ENCODE measurements at places on chromosomes 6 and 20. TPM values are rescaled to one million over a fixed set of nuclear protein-coding genes. Genes with fewer than 3 reads are reported as not detected.

DNA sequence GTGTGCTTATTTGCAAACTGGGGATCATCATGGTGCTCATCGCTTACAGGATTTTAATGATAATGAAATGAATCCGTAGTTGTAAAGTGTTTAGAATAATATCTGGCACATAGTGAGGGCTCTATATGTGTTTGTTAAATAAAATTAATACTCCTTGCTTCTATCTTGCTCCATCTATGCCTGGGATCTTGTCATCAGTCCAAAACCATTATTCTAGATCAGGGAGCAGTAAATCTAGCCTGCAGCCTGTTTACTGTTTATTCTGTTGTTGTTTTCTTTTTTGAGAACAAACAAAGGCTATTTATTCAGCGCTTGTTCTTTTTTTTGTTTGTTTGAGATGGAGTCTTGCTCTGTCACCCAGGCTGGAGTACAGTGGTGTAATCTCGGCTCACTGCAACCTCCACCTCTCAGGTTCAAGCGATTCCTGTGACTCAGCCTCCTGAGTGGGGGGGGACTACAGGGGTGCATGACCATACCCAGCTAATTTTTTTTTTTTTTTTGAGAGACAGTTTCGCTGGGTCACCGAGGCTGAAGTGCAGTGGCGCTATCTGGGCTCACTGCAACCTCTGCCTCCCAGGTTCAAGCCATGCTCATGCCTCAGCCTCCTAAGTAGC is 8.1 kb downstream of the ACOT8 start:
- DNase-seq, result no peak

GRCh38 chr6:2542858-2543218 is 207.9 kb downstream of the MYLK4 start:
- peak; percentile 65 for DNase-seq

GRCh38 chr6:68975816-68976215 is 340.7 kb downstream of the ADGRB3 start:
- no peak for DNase-seq

DNA sequence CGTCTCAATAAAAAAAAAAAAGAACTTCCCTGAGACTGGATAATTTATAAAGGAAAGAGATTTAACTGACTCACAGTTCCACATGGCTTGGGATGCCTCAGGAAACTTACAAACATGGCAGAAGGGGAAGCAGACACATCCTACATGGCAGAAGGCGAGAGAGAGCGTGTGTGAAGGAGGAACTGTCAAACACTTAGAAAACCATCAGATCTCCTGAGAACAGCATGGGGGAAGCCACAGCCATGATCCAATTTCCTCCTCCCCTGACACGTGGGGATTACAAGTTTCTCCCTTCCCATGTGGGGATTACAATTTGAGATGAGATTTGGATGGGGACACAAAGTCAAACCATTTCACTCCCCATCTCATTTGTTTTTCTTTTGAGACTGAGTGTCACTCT is 46.6 kb upstream of the TFAP2C start:
- no peak for DNase-seq

Gene PKIB
- total RNA-seq, result 18.6 TPM

Gene NMBR
- total RNA-seq, result not detected

- no peak for DNase-seq
Measured at GRCh38 chr6:32943864-32944649, 3.2 kb upstream of the HLA-DMB start.

DNA sequence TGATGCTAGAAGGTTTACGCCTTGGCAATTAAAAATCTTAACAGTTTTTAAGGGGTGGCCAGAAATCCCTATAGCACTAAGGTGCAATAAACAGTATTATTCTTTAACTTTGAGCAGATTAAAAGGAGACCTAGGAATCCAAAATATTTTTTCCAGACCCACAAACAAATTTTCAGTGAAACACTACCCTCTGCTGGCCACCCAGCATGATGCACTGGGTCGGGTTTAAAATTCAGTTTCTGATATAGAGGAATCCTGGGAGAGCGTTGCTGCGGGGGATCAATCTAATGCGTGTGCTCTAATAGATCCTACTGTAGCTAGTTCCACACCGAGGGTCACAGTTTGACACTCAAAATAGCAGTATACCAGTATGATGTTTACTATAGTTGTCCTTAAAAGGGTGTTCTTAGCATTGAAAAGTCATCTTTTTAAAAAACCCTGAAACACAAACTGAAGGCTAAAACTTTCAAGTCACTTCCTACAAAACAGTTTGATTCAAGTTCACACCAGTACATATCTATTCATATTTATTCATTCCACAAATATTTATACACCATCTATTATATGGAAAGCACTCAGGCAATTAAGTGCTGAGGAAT is 10.2 kb downstream of the UBE3D start:
- peak; percentile 38 for DNase-seq

Gene PAX1
- not detected for total RNA-seq

GRCh38 chr20:17931513-17931912 is 37.1 kb downstream of the SNX5 start:
- no peak for DNase-seq

Gene GJA10
- not detected for total RNA-seq

- DNase-seq, result no peak
Measured at GRCh38 chr6:89110284-89110683, 7.6 kb downstream of the SRSF12 start.

GRCh38 chr6:157220485-157220884 is 102.8 kb downstream of the TMEM242 start:
- no peak for DNase-seq

Gene NRSN1
- total RNA-seq, result not detected

DNA sequence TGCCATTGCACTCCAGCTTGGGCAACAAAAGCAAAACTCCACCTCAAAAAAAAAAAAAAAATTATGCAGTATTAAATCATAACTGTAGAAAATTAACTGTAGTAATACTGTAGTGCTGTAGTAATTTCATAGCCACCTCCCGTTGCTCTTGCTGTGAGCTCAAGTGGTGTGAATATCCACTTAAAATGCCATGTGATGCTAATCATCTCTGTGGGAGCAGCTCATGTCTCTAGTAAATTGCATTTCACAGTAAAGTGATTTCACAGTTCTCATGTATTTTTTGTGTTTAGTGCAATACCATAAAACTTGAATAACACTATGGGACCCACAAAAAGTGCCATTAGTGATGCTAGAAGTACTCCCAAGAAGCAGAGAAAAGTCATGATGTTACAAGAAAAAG is 14.4 kb upstream of the FAM217A start:
- no peak for DNase-seq

Gene KCNQ2
- total RNA-seq, result 0.25 TPM

Gene SASH1
- 41.7 TPM for total RNA-seq

Gene MAFB
- total RNA-seq, result 0.88 TPM

DNA sequence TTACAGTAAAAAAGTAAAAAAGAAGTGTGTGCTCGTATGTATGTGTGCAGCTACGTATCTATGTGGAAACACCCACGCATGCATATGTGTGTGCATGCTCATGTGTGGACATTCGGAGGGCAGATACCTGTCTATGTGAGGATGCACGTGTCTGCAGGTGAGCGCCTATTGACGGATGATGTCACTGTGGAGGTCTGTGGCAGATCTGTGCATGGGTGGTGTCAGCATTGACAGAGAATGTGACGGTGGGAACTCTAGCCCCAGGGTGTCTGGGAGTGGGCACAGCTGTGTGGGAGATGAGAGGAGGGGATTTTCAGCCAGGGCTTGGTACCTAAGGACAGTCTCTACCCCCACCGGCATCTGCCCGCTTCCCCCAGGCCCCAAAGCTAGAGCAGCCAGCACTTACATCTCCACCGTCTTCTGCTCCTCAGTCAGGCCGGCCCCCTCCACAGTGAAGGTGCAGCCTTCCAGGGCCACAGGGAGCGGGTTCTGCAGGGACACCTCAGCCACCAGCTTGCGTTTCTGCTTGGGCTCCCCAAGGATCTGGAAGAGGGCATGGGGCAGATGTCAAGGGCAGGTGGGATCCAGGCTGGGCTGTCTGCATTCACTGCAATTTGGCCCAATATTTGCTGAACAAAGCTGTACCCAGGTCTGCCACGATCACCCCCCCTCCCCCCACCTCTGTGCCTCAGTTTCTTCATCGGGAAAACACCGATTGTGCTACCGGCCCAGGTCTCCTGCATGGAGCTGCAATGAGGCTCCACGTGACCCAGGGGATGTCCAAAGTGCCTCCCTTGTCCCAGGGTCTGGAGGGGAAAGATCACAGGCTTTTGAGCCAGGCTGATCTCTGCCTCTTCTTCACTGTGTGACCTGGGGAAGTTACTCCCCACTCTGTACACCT is 34.1 kb downstream of the TGM2 start:
- peak; percentile 42 for DNase-seq

GRCh38 chr6:16844183-16844582 is 82.9 kb upstream of the ATXN1 start:
- no peak for DNase-seq

GRCh38 chr6:127618729-127619128 is 41.8 kb downstream of the C6orf58 start:
- DNase-seq, result no peak

DNA sequence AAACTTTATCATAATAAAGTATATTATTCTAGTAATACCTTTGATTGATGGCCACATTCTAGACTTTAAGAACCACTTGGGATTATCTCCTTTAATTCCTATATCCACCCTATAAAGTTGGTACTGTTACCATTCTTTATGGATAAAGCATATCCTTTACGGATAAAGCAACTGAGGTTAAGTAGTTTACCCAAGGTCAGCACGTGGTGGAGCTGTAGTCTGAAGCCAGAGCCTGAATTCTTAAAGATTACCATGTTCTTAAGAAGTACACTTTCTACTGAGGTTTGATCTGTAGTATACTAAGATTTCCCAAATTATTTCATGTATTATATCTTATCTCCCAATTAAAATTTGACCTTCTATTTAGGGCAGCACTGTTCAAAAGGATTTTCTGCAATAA is 3.0 kb upstream of the NCOA7 start:
- no peak for DNase-seq

Gene CLIC5
- total RNA-seq, result 15.1 TPM

DNA sequence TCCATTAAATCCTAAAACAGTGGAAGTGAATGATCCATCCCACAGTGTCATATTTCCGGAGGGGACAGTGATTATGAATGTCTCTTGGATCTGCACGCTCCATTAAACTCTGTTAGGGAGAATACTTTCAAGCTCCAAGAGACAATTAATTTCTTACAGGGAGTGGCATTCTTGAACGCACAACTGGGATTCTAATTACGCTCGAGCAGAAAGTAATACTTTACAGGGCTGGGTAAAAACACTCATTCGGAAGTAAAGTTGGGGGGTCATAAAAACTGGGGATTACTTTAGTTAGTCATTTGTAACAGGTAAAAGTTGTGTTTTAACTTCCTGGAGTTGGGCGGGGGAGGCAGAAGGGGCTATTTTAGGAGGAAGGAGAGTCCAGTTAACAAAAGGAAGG is 151.8 kb downstream of the ZFP64 start:
- DNase-seq, result no peak

DNA sequence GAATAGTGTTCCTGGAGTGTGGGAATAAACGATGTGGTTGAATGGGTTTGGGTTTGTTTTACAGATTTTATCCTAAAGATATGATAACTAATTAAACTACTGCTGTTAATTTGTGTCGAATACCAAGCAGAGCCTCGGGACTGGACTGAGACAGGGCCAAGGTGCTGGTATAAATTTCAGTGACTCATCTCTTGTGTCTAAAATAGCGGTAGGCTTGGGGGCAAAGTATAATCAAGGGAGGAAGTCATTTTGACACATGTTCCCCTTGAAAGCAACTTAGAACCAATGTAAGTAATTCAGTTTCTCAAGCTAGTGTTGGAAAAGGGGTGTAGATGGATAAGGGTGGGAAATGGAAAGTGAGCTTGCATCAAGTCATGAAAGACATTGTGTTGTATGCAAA is 108.4 kb downstream of the PLCB4 start:
- DNase-seq, result no peak

- DNase-seq, result peak; percentile 66
Measured at GRCh38 chr20:19976595-19977372, 40.4 kb upstream of the NAA20 start.

Gene BEND6
- total RNA-seq, result not detected

Gene TTLL9
- total RNA-seq, result not detected

Gene PACSIN1
- total RNA-seq, result 3.4 TPM

DNA sequence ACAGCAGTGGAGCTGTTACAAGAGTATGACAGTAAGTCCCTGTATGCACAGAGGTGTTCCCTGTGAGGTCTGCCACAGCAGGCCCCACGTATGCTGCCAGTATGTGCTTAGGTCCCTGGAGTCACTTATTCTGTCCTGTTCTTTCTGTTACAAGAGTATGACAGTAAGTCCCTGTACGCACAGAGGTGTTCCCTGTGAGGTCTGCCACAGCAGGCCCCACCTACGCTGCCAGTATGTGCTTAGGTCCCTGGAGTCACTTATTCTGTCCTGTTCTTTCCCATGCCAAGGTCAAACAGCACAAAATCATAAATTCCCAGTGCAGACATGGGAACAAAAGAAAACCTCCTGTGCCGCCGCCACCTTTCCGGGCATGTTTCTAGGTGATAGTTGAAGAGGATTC is 192.2 kb downstream of the SASH1 start:
- no peak for DNase-seq

- no peak for DNase-seq
Measured at GRCh38 chr6:37062424-37062823, 57.0 kb downstream of the FGD2 start.

DNA sequence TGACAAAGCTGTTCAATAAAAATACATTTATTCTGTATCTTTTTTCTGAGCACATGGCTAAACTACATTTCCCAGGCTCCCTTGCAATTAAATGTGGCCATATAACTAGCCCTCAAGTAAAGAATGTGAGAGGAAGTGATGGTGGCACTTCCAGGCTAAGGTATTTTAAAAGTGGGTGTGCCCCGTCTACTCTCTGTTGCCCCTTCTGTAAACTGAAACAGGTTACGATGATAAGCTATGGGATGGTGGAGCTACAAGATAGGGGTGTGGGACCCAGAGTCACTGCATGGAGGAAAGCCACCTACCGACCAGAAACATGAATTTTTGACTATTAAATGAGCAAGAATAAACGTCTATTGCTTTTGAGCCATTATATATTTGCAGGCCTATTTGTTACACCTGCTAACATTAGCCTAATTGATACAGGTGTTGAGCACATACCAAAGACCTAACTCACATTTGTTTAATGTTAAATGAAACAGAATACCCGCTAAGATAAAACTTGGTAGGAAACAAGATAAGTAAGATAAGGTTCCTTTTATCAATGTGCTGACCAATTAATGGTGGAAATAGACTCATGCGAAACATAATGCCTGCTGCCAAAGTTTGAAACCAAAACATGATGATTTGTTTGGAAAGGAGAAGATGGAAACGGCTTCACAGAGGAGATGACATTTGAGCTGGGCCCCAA is 3.1 kb downstream of the FYN start:
- DNase-seq, result no peak

- DNase-seq, result no peak
Measured at GRCh38 chr20:10662661-10663458, 10.9 kb downstream of the JAG1 start.

Measured in Caco-2 (cell line).